Transverse colon (tissue), 4 donors: ENCODE measurements at places on chromosomes 3 and 15. TPM values are rescaled to one million over a fixed set of nuclear protein-coding genes. Genes with fewer than 3 reads are reported as not detected.

- no peak for DNase-seq
These were observed 21.1 kb downstream of the GTF2A2 start for GRCh38 chr15:59636184-59636583.

DNA sequence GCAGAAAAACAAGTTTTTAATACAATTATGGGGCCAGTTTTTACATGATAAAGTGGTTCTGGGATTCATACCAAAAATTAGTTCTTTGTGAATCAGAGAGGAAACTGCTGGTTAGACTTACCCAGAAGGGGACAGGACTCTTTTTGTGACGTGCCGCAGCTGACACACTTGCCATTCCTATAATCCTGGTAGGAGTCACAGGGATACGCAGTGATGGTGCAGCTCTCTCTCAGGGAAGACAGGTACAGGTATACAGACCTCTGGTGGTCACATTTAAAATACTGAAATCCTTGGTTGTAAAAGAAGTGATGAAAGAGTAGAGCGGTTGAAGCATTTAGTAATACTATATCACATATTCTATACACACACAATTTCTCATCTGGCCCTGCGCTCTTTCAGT is 20.2 kb upstream of the TMEM41A start:
- DNase-seq, result no peak

DNA sequence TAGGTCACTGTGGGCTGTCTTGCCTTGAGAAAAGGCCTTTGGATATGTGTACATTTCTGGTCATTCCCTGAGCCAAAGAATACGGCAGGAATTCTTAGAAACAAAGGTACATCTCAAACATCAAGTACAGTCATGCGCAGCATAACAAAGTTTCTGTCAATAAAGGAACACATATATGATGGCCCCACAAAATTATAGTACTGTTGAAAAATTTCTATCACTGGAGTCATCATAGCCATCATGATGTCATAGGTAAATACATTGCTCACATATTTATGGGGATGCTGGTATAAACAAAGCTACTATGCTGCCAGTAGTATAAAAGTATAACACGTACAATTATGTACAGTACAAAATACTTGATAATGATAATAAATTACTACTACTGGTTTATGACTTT is 38.9 kb upstream of the NECTIN3 start:
- no peak for DNase-seq

ITPKA gene
- total RNA-seq, result 57.6 TPM

DNA sequence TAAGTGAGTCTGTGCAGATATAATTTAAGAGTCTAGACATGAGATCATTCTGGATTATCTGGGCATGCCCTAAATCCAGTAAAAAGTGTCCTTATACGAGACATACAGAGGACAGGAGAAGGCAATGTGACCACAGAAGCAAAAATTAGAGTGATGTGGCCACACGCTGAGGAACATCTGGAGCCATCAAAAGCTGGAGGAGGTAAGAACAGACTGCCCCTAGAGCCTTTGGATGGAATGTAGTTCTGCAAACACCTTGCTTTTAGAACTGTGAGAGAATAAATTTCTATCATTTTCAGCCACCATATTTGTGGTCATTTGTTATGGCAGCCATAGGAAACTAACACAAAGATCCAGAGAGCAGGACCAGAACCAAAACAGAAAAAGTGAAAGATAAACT is 41.0 kb downstream of the CD200 start:
- no peak for DNase-seq

- no peak for DNase-seq
These were observed 22.1 kb downstream of the MASP1 start for GRCh38 chr3:187269486-187269885.
